ENCODE measurements at places on chromosomes 5 and 9.

DNA sequence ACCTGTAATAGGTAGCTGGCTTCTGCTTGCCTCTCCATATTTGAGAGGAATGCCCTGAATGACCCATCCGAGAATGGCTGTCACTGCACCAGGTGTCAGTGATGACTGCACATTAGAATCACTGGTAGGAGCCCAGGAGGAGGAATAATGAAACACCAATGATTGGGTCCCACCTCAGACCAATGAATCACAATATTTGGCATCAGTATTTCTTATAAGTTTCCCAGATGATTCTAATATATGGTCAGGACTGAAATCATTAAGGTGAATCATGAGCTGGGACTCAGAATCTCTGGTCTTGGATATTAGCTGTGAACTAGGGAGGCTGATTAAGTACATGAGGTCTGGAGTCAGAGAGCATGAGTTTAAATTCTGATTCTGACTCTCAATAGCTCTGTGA, 23.4 kb downstream of the ARSB start:
- no peak for DNase-seq

GRCh38 chr9:34566972-34567371, 22.6 kb downstream of the CNTFR start:
- no peak for DNase-seq

DNA sequence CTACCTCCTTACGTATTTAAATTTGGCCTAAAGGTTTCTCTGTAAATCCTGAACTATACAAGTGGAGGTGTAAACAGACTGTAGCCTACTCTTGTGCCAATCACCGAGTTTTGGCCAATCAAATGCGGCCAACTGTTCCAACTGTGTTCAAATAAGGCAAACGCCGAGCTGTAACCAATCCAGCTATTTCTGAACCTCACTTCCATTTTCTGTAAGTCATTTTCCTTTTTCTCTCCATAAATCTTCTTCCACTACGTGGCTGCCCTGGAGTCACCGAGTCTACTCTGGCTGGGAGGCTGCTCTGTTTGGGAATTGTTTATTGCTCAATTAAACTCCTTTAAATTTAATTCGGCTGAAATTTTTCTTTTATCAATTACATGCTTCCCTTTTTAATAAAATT, 58.4 kb downstream of the S1PR3 start:
- no peak for DNase-seq

- DNase-seq = no peak
Measured at GRCh38 chr5:170860818-170861666, 776 bp upstream of the RANBP17 start.

GRCh38 chr5:122674385-122674784, 100.5 kb upstream of the SNX2 start:
- DNase-seq = no peak

- DNase-seq = no peak
Measured at GRCh38 chr5:145445027-145445426, 390.1 kb downstream of the PRELID2 start.

GRCh38 chr5:157115012-157115411, 6.2 kb upstream of the HAVCR2 start:
- no peak for DNase-seq

DNA sequence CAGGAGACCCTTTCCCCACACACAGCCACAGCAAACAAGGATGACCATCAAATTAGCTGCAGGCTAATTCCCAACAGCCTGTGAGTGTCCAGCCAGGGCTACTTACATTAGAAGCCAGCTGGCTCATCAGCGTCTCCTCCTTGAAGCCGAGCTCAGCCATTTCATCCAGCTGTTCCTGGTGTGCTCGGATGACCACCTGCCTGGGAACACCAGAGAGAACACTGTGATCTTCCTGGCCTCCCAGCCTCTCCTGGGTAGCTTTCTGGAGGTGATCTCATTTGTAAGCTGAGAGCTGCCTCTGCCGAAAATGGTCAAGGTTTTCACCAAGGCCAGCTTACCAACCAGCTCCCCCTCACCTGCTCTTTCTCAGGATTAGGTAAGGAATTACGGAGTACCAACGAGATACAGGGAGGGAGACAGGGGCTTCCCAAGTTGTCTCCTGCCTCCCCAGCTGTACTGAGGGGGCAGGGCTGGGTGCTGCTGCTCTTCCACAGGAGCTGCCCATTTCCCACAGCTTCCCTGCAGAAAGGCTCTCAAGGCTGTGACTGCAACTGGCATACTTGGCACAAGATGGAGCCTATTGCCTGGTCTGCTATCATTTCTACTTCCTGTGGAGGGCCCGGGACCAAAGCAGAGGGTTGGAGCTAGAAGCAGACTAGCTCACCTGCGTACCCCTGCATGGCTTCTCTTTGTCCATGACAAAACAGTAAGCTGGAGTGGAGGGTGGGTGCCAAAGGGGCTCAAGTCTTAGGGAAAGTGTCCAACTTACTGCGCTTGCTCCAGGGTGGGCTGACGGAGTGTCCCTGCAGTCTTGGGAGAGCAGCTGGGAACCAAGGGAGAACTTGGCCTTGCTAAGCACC, 73.9 kb downstream of the KIF24 start:
- DNase-seq = no peak

GRCh38 chr9:121399883-121400607, 30.0 kb upstream of the STOM start:
- no peak for DNase-seq

DNA sequence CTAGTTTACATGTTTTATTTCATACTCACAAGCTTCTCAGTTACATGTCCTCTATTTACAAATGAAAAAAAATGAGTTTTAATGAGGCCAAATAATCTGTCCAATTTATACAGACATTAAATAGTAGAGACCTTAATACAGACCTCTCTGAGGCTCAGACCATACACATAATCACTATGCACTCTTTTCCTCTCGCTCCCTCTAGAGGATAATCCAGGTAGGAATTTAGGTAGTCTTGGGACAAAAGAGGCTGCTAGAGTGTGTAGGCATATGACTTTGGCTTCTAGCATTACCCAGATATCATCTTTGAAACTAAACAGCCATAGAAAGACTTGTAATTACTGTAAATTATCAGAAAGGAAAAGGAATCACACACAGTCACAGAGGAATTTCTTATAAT, 444.7 kb downstream of the HINT1 start:
- peak; percentile 52 for DNase-seq

GRCh38 chr5:123132316-123132715, 43.3 kb downstream of the PRDM6 start:
- no peak for DNase-seq

All from H7 (cell line).